CD4-positive, alpha-beta T cell (primary cell): ENCODE measurements at places on chromosomes 5 and 9.
A peak's percentile ranks its signal among the peaks of the same experiment; 100 is the strongest.

GRCh38 chr9:2686911-2687310, 30.4 kb upstream of the KCNV2 start:
- DNase-seq = no peak

GRCh38 chr5:113612060-113612496, 98.6 kb downstream of the YTHDC2 start:
- DNase-seq = no peak

DNA sequence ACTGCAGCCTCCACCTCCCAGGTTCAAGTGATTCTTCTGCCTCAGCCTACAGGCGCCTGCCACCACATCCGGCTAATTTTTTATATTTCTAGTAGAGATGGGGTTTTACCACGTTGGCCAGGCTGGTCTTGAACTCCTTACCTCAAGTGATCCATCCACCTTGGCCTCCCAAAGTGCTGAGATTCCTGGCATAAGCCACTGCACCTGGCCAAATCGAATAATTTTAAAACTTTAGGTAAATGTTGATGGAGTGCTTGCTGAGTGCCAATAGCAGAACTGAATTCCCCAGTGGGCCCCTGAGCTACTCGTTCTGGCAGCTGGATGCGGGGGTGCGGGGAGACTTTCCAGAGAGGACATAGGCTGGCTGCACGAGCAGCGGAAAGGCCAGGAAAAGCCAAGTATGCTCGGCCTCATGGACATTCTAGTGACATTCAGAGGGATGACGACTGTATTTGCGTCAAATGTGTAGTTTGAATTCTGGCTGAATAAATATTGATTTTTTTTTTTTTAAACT, 16.8 kb downstream of the TRAF2 start:
- DNase-seq = no peak

DNA sequence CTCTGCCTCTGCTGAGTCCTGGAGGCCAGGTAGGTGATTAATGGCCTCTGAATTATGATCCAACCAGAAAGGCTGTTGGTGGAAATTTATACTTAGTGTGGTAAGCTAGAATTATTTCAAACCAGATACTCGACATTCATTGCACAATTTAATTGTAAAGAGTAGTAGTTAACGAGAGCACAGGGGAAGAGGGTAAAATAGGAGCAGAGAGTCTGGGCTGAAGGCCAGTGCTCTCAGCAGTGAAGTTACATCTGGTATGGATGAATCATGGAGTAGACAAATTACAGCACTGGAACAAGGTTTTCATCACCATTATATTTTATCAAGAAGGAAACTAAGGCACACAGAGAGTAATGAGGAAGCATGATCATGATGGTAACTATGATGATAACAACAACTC, 92.5 kb downstream of the TLR4 start:
- no peak for DNase-seq

- no peak for DNase-seq
Observed at GRCh38 chr5:66701244-66701643, 105.1 kb downstream of the MAST4 start.

DNA sequence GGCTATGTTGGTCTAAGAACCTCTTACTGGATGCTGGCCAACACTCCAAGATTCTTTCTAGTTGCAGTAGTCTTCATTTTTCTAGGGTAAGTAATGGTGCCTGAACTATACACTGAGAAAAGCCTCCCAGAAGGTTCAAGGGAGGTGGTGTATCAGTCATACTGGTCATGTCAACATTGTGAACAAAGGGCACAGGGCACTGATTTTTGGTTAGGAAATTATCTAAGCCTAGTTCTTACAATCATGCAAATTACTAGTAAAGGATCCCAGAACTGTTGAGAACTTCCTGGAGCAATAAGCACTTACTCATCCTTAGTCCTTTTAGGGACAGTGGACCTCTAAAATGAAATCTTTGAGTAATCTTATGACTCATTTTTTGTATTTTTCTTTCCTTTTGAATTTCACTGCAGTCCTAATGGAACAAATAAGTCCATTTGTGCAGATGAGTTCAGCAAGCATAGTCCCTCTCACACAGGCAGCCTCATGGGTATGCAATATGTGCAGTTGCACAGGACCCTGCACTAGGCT, 21.1 kb upstream of the CDC42SE2 start:
- no peak for DNase-seq

- DNase-seq = no peak
Observed at GRCh38 chr5:127912411-127912810, 171.2 kb upstream of the SLC12A2 start.

- no peak for DNase-seq
Observed at GRCh38 chr5:91409304-91409703, 26.2 kb upstream of the ARRDC3 start.

DNA sequence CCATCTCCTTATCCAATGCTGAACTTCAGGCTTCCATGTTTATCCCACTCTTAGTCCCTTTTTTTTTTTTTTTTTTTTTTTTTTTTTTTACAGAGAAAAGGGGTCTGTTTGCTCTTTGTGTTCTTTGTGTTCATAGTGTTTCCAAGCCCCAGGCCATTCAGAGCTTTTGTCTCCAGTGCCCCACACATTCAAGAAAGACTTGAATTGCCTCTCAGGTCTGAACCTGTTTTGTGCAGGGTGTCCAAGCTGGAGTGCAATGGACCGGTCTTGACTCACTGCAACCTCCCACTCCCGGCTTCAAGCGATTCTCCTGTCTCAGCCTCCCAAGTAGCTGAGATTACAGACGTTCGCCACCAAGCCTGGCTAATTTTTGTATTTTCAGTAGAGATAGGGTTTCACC, 191.2 kb downstream of the PALM2AKAP2 start:
- no peak for DNase-seq

- no peak for DNase-seq
Observed at GRCh38 chr9:94817291-94818177, 91.0 kb downstream of the AOPEP start.

GRCh38 chr5:147452165-147452811, 57.6 kb downstream of the DPYSL3 start:
- no peak for DNase-seq

DNA sequence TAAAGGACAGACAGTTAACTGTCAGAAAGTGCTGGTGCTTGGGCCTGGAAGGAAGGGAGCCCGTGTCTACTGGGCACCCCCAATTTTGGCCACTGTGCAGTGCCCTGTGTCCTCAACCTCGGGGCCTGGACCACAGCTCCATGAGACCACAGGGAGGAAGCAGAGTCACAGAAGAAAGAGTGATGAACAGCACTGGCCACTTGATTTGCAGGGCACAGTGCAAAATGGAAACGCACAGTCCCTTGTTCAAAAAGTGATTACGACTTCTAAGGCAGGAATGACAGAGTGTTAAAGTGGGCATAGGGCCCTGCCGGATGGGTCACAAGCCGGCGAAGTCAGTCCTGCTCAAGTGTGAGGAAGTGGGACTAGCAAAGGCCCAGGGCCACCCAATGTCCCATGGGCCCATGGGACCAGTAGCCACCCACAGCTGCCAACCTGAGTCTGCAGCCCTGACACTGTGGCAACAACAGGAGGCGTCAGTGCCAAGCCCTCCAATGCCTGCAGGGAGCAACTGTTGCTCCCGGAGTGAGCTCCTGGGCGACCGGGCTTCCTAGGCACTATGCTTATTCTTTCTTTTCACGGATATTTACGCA, 85.4 kb downstream of the ADAMTS2 start:
- no peak for DNase-seq

- DNase-seq = no peak
Observed at GRCh38 chr5:136174021-136174659, 18.8 kb downstream of the SMIM32 start.

DNA sequence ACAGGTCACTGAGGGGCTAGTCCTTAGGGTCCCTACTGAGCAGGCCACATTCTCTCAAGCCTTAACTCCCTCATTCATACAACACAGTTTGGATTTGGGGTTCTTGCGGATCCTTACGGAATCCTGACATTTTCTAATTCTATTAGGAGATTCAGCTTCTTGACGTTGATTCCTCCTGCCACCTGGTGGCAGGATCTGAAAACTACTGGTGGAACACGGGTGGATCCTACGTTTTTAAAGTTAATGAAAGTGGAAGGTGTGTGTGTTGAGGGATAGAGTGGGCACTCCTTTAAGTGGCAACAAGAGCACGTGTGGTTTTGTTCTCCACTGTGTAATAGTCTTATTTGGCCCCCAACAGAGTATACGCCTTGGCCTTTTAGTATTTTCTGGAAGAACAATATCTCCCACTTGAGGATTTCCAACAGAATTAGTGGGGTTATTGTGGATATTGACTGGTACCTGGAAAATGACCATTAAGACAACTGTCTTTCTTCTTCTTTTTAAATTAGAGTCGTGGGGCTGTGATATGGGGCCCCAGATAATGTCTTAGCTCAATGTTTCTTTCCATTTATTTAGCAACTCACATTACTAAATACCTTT, 25.2 kb downstream of the SLC28A3 start:
- peak; percentile 38 for DNase-seq

- DNase-seq = no peak
Observed at GRCh38 chr5:159629158-159629557, 287.1 kb upstream of the ADRA1B start.

DNA sequence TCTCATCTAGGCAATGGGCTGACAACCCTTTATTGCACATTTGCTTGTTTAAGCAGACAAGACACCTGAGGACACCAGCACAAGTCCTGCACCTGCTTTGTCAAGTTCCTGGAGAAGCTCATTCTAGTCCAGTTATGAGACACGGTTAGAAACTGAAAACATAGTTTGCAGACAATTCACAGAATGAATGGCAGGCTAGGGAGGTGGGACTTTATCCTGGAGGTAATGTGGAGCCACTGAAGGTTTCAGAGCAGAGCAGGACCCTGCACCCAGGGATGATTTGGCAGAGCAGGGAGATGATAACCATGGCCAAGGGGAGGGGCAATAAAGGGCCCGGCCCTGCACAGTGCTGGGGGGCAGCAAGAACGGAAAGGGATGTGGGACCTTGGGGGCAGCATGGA, 50.7 kb upstream of the SLC25A51 start:
- no peak for DNase-seq

- DNase-seq = no peak
Observed at GRCh38 chr5:176647843-176648473, 674 bp downstream of the TSPAN17 start.

DNA sequence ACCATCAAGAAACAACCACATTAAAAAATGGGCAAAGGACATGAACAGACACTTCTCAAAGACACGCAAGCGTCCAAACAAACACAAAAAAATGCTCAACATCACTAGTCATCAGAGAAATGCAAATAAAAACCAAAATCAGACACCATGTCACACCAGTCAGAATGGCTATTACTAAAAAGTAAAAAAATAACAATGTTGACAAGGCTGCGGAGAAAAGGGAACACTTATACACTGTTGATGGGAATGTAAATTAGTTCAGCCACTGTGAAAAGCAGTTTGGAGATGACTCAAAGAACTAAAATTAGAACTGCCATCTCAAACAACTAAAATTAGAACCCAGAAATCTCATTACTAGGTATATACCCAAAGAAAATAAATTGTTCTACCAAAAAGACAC, 80.4 kb downstream of the CAAP1 start:
- no peak for DNase-seq

DNA sequence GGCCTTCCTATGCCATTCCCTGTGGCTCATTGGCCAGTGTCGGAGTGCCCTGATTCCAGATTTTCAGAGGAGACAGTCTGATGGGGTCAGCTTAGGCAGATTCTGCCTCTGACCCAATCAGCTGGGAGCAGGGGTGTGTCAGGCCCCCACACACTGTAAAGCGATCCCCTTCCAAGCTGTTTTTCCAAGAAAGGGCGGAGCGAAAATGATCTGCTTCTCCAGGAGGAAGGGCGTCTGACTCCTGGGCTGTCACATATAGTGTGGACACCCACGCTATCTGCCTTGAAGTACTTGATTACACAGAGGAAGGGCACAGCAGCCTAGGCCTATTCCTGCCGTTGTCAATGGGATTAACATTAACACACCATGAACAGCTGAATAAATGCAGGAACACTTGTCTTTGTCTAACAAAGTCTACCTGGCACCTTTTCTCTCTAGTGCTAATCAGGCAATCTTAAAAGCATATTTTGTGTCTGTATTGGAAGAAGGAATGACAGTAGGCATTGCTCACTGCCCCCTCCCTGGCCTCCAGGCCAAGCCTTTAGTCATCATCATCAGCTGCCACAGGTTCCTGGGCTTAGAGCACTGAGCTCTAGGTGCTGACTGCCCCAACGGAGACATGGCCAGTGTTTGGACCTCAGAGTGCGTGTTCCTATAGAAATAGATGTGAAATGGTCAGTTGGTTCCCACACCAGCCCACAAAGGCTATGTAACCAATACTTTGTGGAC, 218.7 kb downstream of the MELK start:
- DNase-seq = no peak
